Activated CD4-positive, alpha-beta T cell treated with anti-CD3 and anti-CD28 coated beads for 36 hours (primary cell): ENCODE measurements at places on chromosomes 16 and 17.
A peak's percentile ranks its signal among the peaks of the same experiment; 100 is the strongest.

DNA sequence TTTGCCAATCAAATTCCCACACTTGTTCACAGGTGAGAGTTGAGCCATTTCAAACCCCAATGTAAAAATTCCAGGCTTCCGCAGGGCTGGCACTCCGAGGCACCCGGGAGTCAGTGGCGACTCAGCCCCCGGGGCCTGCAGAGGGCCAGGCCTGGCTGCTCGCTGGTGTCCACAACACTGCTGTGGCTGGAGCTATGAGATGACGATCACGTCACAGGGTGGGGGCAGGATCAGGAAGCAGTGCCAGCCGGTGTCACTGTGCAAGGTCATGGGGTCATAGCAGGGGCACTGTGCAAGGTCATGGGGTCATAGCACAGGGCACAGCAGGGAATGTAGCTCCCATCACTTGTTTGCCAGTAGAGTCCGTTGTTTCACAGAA lies 7.8 kb downstream of the VPS4A start:
- DNase-seq, result no peak

- no peak for DNase-seq
Observed at GRCh38 chr17:3029213-3029913, 34.0 kb downstream of the OR1D5 start.

DNA sequence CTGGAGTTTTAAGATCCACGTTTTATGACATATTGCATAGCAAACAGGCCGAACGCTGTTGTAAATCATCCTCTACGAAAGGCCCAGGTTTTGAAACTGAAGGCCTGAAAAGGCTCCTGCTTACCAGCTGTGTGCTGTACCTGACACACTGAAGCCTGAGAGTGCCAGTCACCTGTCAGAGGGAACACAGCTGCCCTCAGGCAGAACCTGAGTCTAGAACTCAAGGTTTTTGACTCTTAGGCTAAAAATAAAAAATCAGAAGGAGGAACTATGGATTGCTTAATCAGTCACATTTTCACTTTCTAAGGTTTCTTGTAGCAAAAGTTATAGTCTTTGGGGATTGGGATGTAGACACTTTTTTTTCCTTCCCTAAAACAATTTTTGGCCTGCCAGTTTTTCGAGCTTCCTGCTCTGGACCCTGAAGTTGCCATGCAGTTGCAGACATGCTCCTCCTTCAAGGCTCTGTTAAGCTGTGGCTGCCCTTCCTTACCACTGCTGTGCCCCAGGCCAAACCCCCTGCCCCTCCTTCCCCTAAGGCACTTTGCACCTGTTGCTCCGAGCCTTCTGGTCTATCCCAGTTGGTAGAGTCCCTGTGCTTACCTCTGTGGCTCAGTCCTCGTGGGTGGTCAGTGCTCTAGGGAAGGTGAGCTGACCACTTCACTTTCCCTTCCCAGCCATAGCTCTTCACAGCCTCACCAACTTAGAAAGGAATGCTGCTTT lies 56.6 kb downstream of the TENT4B start:
- no peak for DNase-seq

DNA sequence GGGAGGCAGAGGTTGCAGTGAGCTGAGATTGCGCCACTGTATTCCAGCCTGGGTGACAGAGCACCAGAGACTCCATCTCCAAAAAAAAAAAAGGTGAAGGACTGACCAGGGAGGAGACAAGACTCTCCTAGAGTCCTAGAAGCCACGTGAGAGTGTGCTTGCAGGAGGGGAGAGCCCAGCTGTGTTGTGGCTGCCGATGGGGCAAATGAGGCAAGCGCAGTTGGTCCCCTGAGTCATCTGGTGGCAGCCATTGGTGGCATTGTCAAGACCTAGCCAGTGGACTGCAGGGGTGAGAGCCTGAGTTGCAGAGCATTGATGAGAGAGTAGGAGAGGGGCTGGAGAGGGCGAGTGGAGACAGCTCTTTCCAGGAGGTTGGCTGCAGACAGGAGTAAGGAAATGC lies 278.0 kb downstream of the SNX29 start:
- no peak for DNase-seq

GRCh38 chr17:40168262-40168832 lies 8.9 kb upstream of the RAPGEFL1 start:
- DNase-seq, result peak; percentile 45

GRCh38 chr16:8330761-8331160 lies 259.6 kb downstream of the TMEM114 start:
- no peak for DNase-seq

DNA sequence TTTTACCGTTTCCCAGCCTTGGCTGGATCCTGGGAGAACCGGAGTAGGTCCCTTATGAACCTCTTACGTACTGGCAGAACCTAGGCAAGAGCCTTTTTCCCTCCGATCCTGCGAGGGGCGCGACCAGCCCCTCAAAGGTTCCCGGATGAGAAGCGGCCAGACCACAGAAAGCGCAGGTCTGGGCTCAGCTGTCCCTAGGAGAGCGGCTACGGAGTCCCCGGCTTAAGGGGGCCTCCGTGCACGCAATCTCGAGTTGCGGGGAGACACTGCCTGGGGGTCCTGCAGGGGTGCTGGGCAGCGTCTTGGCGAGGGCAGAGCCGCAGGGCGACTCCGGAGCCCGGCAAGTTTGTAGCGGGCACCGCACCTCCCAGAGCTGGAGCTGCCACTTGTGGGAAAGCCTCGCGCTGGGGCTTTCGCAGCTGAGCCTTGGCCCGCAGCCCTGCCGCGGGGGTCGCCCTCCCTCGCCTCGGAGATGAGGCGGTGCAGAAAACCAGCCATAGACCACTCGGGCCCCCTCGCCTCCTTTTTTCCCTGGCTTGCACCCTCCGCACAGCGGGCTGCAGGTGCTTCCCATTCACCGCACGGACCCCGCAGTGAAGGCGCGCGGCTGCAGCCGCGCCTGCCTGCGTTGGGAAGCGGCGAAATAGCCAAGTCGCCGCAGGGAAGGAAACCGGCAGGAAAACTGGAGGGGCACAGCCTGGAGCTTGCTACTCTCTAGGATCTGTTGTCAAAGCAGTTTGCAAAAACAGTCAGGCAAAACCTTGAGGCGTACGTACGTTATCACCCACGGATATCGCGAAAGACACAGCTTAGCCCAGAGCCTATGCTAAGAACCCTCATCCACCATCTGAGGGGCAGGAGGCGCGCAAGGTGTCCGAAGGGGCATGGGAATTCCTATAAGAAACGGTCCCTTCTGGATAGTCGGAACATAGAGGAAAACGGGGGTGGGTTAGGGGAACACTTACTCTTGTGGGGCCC lies 834 bp downstream of the CDH8 start:
- DNase-seq, result no peak

DNA sequence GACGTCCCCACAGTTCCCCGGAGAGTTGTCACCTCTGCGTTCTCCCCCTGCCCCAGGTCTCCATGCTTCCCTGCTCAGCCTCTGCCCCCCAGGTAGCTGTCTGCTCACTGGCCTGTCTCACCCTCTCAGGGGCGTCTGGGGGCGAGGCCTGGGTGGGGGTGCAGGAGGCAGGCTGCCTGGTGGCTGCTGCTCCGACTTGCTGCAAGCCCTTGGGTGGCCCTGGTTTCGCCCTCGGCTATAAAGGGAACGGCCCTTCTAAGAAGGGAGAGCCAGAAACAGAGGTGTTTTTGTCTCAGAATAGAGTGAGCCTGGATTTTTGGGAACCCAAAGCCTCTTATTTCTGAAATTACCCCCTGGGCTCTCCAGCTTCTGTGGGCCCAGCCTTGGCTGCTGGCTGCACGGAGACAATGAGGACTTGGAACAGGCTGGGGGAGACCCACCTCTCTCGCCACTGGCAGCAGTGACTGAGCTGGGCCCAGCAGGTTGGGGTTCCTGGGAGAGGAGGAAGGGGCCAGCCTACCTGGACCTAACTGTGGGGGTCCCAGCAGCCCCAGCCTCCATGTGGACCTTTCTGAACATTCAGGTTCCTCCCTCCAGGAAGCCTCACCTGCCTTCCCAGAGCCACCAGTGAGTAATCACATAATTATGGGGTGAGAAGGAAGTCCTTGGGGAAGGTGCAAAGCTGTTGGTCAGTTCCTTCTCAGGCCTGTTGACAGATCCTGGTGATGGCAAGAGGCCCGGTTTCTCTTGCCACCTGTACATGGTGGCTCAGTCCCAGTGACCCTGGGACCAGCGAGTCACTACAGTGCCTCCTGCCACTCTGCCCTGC lies 15.5 kb upstream of the SPNS2 start:
- DNase-seq, result no peak

DNA sequence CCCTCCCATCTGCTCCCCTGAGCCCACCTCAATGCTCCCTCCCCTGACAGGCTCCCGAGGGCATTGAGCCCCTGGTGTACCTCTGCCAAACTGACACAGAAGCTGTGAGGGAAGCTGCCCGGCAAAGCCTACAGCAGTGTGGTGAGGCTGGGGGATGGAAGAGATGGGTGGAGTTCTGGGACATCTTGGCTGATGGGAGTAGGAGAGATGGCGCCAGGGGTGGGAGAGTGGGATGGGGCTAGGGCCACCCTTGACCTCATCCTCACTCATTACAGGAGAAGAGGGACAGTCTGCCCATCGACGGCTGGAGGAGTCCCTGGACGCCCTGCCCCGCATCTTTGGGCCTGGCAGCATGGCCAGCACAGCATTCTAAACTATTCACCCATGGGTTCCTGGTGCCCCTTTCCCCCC lies 16.2 kb upstream of the CTCF start:
- no peak for DNase-seq

DNA sequence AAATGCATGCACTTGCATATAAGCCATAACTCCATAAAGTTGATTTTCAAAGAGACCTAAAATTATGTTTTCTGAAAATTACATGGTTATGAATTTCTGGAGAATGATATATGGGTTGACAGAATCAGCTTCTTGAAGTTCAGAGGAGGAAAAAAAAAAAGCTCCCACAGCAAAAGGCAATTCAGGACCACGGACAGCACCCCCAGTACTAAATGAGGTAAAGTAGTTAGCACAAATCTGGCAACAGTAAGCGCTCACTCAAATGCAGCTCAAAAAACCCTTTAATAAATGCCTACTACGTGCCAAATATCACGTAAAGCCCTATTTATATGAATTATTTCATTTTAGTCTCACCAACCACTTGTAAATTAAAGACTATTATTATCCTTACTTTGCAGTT lies 135.2 kb downstream of the SHISA9 start:
- DNase-seq, result peak; percentile 57

DNA sequence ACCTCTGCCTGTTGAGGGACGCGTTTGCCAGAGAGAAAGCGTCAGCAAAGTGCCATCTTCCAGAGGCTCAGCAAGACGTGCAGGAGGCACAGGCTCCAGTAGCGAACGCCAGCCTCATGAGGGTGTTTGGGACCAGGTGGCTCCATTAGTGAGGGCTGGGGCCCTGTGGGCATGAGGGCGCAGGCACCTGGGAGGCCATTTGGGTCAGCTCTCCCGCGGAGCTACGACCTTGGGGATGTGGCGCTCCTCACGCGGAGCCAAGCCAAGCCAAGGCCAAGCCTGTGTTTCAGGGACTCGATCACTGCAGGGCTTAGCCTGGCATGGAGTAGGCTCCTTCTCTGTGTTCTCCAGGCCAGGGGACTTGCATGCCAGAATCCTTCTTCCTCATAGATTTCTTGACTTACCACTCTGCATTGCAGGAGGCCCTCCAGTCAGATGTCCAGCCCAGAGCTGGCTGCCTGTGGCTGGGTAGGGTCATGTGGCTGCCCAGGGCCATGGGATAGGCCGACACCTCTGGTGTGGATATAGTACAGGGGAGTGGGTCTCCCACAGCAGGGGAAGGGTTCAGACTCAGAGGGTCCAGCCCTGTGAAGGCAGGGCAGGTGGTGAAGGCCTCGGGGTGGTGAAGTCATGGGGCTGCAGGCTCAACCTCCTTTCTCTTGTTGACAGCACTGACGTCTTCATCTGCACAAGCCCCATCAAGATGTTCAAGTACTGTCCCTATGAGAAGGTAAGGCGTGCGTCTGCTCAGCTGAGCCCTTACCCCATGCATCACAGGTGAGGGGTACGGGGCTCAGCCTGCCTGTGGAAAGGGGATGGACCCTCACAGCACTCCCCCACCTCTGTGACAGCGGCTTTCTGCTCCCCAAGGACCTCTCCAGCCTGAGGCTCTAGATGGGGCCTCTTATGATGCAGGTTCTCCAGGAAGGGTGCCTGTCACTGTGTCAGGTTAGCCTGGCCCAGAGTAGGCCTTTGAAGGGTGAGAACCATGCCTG lies 19.6 kb downstream of the NT5M start:
- no peak for DNase-seq

DNA sequence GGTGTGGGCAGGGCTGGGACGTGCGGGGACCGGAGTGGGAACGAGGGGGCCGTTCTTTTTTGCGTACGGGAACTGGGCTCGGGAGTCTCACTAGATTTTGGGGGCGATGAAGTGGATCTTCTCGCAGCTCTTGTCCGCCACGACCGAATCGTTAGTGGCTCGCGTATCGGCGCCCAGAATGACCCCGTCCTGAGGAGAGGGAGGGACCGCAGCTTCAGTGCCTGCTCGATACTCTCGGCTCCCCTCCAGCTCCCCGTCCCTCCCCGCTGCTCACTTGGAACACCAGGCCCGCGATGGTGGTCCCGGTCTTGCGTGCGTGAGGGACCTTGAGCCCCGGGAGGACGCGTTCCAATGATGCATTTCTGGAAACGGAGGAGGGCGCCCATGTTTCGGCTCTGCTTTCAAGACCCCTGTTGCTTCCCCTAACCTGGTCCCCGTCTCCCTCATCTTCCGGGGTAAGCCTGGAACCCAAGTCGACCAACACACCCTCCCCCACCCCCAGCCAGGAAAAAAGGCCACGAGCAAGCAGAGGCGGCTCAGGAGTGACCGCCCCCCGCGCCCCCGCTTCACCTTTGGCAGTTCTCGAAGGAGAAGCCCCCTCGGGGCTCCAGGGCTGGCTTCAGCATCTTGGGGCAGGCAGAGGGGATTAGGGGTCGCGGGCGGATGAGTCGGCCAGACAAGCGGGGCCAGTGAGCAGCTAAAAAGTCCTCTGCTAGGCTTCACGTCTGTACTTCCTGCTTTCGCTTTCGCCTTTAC lies at the start of gene PSMB10:
Gene PSMB10 (minus strand): TSS at position 727 of the 756 bp plus-strand sequence. CDS start 101 bp downstream, at position 626.
- DNase-seq, result peak; percentile 72

DNA sequence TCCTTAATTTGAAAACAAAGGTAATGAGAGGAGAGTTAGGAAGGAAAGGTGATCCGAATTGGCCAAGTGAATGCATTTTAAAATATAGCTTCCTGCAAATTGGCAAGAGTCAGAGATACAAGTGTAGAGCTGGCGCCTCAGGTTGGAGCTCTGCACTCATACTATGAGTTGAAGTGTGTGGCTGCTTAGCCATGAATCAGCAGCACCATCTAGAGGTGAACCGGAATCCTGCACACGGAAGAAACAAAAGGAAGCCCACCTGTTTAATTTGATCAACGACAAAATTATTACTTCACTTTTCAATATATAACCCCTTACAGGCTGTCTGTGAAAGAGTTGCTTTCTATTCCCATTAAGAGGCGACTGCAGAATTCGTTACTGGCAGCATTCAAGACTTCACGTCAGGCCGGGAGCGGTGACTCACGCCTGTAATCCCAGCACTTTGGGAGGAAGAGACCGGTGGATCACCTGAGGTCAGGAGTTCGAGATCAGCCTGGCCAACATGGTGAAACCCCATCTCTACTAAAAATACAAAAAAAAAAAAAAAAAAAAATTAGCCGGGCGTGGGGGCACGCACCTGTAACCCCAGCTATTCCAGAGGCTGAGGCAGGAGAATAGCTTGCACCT lies 1253.7 kb upstream of the CDH8 start:
- peak; percentile 34 for DNase-seq

- DNase-seq, result no peak
Observed at GRCh38 chr17:78344666-78345065, 15.2 kb downstream of the SOCS3 start.
